Kidney glomerular epithelial cell (primary cell): ENCODE measurements at places on chromosomes 6 and 20.

DNA sequence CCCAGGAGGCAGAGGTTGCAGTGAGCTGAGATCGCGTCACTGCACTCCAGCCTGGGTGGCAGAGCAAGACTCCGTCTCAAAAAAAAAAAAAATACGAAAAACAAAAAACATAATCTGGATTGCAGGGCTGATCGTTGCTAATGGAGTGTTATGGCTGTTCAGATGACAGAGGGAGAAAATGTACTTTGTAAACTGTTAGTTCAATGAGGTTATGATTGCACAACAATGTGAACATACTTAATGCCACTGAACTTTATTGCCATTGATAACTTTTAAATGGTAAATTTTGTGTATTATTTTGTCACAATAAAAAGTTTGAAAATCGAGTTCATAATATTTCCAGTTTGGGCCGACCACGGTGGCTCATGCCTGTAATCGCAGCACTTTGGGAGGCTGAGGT, 10.5 kb downstream of the C20orf173 start:
- no peak for DNase-seq

- no peak for DNase-seq
Measured at GRCh38 chr6:146578054-146578453, 20.7 kb upstream of the ADGB start.

DNA sequence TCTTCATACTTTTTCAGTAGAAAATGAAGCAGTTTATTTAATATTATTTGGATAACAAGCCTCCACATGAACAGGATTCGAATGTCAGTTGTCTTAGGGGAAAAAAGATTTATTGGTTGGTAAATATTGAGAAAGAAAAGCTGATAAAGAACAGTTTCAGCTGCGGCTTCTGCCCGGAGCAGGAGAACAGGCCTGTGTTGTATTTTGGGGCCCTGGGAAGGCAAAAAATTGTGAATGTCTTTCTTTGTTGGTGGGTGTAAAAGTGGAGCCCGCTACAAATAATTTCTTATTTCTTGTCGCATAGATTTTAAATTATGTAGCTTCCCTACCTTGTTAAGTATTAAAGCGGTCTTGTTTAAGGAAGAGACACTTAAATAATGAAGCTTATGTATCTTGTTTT, 90.5 kb upstream of the PAX1 start:
- DNase-seq: no peak

DNA sequence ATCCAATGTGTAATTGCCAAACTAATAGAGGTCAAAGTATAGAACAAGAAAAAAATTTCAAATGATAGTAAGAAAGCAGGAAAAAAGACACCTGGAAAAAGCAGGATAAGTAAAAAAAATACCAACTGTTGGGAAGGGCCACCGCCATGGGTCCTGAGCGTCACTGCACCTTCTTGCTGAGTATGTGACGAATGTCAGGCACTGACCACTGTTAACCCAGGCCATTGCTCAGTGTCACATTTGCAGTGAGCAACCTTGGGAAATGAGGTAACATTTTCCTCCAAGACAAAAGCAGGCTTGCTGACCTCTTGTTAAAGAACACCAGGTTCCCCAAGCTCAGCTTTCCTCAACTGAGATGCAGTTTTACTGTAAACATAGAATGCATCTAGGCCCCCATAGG, 15.6 kb upstream of the RPS6KA2 start:
- no peak for DNase-seq

DNA sequence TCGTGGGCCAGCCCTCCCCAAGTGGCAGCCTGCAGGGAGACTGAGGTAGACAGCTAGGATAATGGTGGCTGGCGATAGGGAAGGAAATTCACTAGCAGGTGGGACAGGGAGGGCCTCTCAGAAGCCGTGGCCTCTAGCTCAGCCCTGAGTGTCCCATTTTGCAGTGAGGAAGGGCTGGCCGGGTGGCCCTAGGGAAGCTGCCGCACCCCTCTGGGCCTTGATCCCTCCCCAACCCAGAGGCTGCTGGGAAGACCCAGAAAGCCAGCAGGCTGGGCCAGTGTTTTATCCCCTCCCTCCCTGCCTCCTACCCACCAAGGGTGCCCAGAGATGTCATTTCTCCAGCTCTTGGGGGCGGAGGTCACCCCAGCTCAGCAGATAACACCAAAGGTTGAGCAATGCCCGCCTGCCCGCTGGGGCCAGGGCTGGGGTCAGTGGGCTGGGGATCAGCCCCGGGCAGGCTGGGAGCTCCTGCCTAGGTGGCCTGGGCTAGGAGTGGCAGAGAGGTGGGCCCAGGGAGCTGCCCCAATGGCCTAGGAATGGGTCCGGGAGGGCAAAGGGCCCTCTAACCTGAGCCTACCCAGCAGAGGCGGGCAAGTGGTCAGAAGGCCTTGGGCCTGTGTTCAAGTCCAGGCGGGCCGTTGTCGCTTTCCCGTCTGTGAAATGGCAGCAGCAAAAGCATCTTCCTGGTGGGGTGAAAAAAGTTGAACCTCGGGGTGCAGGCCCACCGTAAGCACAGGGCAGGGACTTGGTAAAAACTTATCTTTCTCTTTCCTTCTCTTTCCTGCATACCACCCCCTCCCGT, 1.6 kb upstream of the CEBPB start:
- DNase-seq: no peak

DNA sequence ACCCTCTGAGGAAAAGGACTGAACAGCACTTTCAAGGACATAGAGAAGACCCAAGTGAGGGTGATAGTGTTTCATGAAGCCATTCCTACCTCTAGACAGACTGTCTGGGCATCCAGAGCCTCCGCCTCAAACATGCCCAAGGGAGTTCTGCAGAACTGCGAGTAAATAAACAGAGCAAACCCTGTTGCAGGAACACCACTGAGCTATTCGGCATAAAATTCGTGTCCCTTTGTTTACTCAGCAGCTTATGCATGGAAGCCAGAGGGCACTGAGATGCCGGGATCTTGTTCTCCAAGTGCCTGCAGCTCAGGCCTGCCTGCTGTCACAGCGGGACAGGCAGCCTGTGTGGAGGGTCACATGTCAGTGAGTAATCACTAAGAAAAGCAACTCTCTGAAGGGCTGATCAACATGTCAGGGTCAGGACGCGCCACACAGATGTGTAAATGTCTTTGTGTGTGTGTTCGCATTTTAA, 164.9 kb upstream of the HEY2 start:
- no peak for DNase-seq

DNA sequence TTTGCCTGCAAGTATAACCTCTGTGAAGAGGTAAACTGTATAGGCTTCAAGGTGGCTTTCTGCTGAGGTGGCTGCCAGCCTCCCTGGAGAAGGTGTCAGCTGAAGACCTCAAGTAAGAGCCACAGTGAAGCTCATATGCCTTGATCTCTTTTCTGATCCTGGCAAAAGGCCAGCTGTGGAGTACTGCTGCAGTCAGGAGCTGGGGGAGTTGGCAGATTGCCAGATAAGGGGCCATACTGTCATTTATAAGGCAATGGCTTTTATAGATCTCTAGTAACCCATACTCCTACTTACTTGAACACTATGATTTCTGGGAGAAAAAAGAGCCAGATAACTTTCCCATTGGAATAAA, 8.8 kb upstream of the CEP85L start:
- DNase-seq: no peak

DNA sequence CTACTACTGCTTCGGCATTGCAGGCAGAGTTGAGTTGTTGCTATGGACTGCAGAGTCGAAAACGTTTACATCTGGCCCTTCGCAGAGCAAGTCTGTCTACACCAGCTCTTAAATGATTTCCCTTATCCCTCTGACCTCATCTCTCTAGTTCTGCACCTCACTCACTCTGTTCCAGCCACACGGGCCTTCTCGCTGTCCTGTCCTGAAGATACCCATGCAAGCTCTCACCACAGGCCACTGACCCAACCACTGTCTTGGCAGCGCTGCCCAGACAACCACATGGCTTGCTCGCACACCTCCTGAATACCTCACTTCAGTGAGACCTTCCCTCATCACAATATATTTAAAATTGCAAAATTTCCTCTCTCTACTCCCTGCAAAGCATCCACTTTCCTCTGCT, 31.4 kb downstream of the B4GALT5 start:
- DNase-seq: no peak

DNA sequence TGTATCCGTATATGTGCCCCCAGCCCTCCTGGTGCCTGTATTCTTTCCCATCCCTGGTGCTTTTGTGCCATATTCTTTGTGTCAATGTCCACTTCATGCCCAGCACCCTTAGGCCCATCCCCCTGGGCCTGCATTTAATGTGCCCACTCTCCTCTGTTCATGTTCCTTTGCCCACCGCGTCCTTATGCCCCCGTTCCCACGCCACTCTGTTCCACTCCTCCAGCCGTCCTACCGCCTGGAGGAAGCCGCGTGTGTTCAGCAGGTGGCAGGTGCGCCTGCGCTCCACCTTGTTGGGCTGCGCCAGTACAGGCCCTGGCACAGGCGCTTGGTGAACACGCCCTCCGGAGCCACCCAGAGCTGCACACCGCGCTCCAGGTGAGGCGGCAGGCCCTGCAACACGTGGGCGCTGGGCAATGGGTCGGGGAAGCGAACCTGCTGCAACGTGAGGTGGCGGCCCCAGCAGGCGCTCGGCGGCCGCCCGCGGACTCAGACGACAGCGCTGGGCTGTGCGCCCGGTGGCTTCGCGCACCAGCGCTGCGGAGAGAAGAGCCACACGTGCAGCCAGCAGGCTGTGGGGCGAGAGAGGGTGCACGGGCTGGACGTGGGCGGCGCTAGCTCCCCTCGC, 4.0 kb upstream of the FOXS1 start:
- no peak for DNase-seq

DNA sequence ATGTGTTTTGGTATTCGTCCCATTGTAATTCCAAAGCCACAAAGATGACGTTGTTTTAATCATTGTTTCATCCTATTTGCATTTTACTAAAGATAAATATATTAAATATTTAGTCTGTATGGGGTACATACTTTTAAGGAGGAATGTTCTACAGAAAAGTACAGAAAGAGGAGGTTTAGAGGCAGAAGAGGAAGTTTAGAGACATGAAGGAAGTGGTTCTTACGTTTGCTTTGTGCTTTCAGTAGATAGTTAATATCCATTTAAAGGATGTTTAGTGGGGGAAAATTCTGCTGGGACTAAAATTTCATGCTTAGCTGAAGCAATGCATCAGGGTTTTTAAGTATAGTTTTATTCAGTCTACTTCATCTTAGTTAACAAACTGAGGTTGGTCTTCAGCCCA, 116.6 kb downstream of the CRYBG1 start:
- DNase-seq: no peak

GRCh38 chr6:30102414-30102969, 10.4 kb downstream of the TRIM31 start:
- DNase-seq: no peak

- DNase-seq: no peak
Measured at GRCh38 chr6:27183060-27183832, 64.3 kb upstream of the PRSS16 start.

DNA sequence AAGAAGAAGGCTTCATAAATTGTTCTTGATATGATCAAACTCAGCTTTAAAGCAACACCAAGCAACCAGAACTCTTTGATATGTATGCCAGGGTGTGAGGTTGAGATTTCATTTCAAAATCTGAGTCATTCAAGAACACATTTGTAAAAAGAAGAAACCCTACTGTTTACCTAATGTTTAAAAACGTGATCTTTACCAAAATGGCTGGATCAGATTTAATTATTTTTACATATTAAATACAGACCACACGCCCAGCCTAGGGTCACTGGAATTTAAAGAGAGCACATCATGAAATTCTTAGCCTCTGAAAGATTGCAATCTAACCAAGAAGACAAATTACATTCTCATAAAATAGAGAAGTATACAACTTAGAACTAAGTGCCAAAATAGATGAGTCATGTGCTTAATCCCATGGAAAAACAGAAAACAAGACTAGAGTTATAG, 206.8 kb upstream of the SMLR1 start:
- no peak for DNase-seq

DNA sequence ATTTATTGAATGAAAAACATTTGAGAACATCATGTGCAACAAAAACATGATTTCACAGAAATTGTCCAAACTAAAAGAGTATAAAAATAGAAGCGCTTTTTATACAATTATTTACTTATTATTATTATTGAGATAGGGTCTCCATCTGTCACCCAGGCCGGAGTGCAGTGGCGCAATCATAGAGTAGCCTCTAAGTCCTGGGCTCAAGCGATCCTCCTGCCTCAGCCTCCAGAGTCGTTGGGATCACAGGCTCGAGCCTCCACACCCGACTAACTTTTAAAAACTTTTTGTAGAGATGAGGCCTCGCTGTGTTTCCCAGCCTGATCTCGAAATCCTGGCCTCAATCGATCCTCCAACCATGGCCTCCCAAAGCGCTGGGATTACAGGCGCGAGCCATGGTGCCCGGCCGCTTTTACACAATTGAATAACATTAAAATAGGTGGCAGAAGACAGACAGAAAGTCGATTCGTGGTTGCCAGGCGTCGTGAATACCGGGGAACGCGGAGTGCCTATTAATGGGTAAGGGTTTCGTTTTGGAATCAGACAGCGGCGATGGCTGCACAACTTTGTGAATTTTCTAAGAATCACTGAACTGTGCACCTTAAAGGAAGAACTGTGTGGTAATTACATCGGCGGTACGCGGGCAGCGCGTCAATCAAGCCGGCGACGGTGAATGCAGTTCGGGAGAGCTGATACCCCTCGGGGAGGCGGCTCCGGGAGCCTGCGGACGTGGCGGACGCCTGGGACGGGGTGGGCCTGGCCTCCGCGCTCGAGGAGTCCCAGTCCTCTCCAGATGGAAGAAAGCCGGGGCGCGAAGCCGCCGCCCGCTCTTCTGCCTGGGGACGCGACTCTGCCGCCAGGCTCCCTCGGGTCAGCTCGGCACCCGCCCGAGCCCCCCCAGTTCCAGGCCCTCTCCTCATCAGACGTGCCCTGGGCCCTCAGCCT, 807 bp downstream of the TBC1D20 start:
- DNase-seq: peak; percentile 32

DNA sequence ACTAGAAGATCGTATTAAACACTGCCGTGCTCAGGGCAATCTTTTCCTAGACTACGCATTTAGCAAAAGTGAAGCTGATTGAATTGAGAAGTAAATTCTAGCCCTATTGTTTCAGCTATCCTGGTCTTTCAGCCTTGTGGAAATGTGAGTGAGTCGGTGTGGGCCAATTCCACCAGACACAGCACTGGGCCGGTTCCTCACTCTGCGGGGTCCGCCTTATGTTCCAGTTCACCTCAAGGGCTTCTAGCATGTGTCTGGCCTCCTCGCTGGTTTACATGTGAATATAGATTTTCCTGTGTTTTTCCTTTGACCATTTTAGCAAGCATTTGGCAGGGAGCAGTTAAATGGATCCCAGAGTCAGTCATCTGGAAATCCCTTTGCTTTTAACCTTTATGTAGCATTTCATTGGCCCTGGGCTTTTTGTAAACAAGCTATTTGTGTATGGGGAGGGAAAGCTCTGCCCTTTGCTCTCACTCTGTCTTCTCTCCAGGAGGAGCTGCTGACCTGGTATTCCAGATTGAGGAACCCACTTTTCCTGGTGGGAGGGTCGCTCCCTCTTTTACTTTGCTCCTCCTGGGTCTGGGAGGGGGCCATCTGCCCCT, 12.4 kb upstream of the GTSF1L start:
- DNase-seq: no peak

DNA sequence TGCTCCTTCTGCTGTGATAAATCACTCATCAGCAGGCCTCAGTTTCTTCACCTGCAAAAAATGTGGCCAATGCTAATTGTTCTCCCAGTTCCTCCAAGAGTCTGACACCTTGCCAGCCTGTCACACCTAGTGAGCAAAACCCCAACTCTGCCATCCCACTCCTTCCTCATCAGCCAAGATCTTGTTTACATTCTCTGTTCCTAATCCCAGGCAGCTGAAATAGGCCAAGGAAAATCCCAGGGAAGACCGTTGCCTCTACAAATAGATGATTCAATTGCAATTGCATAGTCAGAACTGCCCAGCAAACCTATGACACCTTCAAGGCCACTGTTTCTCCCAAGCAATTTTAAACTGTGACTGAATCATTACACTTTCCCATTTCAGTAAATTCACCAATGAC, 78.7 kb downstream of the GMDS start:
- DNase-seq: peak; percentile 94
